AG04449 (cell line): ENCODE measurements at places on chromosomes 2 and 18.

DNA sequence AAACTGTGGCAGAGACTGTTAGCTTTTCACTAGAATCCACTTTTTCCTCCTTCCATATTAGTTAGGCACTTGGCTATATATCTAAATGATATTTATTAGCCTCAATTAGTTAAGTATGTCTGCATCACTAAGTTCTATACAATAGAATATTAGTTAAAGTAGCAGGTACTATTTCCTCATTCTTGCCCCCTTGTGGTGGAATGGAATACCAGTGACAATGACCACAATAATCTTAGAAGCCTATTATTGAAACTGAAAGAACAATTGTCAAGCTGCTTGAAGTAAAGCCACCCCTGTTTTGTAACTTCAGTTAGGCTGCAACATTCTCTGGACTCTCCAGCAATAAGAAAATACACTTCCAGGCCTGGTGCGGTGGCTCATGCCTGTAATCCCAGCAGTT is 476.3 kb upstream of the VWC2L start:
- DNase-seq, result no peak

- DNase-seq, result no peak
Measured at GRCh38 chr2:155980941-155981560, 351.5 kb downstream of the NR4A2 start.

GRCh38 chr2:101698014-101698843 is 722 bp downstream of the MAP4K4 start:
- no peak for DNase-seq

DNA sequence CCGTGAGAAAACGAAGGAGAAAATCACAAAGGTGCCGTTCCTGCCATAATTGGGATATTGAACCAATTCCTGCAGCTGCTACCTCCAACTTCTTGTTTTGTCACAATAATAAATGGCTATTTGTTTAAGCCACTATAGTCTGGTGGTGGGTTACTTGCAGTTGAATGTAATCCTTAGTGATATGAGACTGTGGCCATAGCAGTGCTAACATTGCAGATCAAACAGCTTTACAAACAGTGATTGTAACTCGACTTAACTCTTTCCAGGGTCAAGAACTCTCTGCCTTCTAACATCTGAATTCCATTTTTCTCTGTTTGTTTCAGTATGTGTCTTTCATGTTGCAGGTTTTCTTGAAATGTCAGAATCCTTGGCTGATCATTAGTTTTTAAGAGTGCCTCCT is 24.7 kb upstream of the HNRNPLL start:
- no peak for DNase-seq

DNA sequence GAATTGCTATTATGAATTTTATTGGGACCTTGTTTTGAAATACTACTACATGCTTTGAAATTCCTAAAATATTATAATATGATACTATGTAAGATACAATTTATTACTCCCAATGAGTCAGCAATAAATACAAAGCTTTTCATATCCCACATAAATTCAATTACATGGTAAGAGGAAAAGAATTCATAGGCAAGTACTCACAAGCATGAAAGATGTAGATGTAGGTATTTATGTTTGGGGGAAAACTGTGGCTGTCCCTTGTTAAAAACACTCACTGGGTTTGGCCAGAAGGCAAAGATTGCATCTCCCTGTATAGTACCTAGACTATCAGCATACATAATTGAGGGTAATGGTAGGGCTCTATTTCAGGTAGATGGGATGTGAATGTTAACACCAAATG is 90.4 kb downstream of the MBD2 start:
- no peak for DNase-seq

DNA sequence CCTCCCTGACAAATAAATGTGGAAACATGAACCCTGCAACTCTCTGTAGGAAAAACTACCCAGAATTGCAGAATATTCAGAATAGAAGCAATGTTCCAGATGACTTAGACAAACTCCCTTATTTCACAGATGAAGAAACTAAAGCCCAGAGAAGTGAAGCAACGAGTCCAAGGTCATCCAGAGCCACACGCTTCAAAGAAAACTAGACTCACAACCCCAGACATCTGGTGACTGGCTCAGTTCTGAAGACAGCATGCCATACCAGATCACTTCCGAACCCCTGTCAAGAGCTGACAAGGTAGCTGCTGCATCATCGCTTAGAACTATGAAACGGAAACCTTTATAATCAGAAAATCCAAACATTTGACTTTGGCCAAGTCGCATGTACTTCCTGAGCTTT is 101.3 kb downstream of the PID1 start:
- DNase-seq, result no peak

- DNase-seq, result no peak
Measured at GRCh38 chr18:36724591-36725001, 104.2 kb downstream of the TPGS2 start.

- no peak for DNase-seq
Measured at GRCh38 chr2:9805435-9806297, 37.6 kb upstream of the TAF1B start.
